ENCODE measurements at places on chromosomes 6 and 20.

- peak; percentile 40 for DNase-seq
These were observed 207.7 kb upstream of the DTNBP1 start for GRCh38 chr6:15870333-15871043.

- no peak for DNase-seq
These were observed 41.6 kb downstream of the PLCG1 start for GRCh38 chr20:41178904-41179432.

DNA sequence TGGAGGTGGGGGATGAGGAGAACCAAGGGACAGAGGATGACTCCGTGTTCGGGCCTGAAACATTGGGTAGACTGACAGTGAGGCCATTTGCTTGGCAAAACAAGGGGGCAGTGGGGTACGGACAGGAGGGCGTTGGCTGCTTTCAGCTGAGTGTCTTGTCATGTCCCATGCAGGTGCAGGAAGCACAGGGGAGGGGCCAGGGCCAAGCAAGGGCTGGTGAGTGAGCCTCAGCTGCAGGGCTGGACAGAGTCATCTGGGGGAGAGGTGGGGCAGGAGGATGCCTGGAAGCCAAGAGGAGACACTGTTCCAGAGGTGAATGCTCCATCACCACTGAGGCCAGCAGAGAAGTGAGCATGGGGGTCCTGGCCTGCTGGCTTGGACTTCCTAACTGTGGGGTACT lies 78.4 kb downstream of the ERMARD start:
- no peak for DNase-seq

GRCh38 chr6:72824833-72825232 lies 203.0 kb downstream of the KCNQ5 start:
- DNase-seq: no peak

- no peak for DNase-seq
These were observed 32.0 kb downstream of the KIAA0319 start for GRCh38 chr6:24614043-24614420.

GRCh38 chr6:150719099-150719766 lies 119.5 kb downstream of the PLEKHG1 start:
- no peak for DNase-seq

- no peak for DNase-seq
These were observed 56.8 kb upstream of the DSP start for GRCh38 chr6:7484666-7485065.

DNA sequence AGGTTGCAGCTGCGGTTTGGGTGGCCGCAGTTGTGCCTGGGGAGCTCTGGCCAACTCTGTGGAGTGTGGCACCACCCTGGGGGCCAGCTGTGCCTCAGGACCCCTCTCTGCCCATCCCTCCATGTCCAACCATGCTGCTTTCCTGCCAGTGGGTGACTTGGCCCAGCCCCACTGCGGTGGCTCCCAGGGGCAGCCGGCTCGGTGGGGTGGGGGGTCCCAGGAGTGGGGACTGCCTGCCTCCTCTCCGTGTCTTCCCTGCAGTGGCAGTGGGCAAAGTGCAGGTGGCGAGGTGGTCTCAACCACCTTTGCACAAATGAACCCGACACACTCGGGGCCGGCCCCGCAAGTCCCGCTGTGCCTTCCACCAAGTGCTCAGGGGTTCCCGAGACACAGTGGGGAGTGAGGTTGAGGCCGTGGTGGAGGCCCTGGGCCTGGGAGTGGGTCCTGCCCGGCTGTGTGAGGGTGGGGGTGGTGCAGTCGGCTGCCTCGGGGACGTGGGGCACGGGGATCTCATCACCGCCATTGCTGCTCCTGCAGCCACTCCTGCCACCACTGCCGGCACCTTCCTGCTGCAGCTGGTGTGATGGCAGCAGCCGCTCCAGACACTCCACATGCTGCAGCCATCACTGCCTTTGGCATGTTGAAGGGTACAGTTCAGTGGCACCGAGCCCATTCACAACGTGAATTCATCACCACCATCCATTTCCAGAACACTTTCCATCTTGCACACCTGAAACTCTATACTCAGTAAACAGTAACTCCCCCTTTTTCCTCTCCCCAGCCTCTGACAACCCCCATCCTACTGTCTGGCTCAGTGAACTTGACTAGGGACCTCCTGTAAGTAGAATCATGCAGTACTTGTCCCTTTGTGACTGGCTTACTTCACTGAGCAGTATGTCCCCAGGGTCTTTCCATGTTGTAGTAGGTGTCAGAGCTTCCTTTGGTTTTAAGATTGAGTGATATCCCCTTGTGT lies 10.7 kb upstream of the SLCO4A1 start:
- DNase-seq: no peak

DNA sequence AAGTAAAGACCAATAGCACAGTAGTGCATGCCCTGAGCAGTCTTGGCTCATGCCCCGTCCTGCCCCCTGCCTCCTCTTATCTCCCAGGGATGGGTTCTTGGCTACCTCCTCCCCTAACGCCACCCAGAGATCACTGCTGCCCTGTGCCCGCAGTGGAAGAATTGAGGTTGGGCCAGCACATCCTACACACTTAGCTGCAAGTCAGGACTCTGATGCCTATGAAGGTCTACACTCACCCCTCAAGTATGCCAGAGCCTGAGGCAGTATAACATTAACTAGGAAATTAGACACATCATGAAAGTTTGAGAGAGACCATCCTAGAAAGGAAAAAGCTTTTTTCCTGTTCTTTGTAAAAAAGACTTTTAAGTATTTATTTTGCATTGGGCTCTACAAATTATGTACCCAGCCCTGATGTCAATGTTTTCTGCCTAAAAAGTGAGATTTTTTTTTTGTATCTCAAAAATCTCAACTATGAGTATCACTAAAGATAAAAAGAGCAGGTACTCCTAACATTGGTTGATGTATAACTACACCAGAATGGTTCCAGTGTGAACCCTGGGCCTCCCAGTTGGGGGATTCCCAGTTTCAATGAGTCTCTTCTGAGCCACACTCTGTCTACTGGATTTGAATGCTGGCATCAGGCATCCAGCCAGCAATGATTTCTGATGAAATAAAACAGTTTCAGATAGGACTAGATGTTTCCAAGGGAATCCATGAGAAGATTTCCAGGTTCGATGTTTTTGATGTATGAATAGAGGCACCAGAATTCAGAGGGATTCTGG lies 115.4 kb downstream of the ISM1 start:
- DNase-seq: no peak

DNA sequence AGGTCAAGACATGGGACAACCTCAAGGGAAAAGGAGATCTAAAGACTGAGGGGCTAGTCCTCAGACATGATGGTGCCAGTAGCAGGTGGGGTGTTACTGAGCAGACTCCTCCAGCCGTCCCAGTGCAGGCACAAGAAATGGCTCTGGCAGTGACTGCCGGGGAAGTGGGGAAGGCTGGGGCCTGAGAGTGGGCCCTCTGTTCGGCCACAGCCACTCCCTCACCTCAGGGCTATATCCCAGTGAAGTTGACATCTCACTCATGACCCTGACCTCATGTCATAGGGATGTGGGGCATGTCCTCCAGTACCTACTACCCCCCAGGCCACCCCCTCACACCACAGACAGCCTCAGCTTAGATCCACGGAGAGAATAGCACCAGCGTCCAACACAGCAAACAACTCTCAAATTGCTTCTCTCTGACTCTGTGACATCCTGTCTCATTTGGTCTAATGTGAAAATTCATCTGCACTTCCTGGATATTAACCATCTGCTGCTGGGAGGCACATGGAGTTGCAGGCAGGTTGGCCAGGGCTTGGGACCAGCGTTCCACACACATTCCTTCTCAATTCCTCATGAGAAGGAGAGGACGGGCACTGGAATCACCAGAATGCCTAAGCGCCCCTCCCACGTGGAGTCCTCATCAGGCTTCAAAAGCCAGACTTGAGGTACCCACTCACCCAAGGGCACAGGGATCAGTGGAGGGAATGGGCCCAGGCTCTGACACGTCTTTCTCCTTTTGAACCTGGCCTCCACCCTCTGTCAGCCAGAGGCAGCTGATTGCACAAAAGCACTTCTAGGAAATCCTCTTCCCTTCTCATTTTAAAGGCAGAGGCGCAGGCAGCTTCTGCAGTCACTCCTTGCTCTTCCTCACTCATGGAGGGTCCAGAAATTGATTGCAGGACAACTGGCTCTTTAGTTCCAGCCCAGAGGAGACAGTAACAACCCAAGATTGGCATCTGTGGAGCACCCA lies 163.6 kb upstream of the CST7 start:
- peak; percentile 85 for DNase-seq

GRCh38 chr20:60138256-60139220 lies 180.3 kb downstream of the CDH26 start:
- DNase-seq: peak; percentile 26

- peak; percentile 72 for DNase-seq
These were observed 683.6 kb downstream of the BCKDHB start for GRCh38 chr6:80789912-80790570.

GRCh38 chr6:36598326-36598725 lies 4.2 kb downstream of the SRSF3 start:
- no peak for DNase-seq

GRCh38 chr6:154800338-154800737 lies 67.1 kb downstream of the SCAF8 start:
- no peak for DNase-seq

DNA sequence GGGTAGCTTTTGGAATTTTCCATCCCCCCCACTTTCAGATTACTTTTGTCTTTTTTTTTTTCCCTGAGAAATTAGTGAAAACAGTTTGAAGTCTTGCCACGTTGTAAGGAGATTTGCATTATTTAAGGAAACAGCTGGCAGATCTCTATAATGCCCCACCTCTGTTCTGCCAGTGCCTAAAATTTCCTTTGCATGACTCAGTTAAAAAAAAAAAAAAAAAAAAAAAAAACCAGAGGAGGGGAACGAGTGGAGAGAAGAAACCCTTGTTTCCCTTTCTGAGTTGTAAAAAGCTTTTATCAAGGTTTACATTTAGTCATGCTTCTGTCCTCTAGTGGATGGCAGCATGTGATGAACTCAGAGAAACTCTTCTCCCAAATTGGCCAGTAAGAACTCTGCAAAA lies 33.5 kb downstream of the CARMIL1 start:
- peak; percentile 77 for DNase-seq

GRCh38 chr20:3890398-3890751 lies 1.2 kb downstream of the PANK2 start:
- DNase-seq: peak; percentile 29

DNA sequence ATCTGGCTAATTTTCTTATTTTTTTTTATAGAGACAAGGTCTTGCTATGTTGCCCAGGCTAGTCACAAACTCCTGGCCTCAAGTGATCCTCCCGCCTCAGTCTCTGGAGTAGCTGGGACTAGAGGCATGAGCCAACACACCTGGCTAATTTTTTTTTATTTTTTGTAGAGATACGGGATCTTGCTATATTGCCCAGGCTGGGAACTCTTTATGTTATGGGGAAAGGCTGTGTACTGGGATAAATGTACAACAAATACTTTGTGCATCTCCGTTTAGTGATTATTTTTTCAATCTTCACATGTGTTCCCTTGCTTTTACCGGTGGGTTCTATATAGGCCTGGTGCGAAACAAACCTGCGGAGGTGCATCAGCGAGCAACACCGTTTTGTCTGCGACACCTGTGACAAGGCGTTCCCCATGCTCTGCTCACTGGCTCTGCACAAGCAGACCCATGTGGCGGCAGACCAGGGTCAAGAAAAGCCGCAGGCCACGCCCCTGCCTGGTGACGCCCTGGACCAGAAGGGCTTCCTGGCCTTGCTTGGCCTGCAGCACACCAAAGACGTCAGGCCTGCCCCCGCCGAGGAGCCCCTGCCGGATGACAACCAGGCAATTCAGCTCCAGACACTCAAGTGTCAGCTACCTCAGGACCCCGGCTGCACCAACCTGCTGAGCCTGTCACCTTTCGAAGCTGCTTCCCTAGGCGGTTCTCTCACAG lies 84.2 kb downstream of the SSR1 start:
- DNase-seq: no peak

DNA sequence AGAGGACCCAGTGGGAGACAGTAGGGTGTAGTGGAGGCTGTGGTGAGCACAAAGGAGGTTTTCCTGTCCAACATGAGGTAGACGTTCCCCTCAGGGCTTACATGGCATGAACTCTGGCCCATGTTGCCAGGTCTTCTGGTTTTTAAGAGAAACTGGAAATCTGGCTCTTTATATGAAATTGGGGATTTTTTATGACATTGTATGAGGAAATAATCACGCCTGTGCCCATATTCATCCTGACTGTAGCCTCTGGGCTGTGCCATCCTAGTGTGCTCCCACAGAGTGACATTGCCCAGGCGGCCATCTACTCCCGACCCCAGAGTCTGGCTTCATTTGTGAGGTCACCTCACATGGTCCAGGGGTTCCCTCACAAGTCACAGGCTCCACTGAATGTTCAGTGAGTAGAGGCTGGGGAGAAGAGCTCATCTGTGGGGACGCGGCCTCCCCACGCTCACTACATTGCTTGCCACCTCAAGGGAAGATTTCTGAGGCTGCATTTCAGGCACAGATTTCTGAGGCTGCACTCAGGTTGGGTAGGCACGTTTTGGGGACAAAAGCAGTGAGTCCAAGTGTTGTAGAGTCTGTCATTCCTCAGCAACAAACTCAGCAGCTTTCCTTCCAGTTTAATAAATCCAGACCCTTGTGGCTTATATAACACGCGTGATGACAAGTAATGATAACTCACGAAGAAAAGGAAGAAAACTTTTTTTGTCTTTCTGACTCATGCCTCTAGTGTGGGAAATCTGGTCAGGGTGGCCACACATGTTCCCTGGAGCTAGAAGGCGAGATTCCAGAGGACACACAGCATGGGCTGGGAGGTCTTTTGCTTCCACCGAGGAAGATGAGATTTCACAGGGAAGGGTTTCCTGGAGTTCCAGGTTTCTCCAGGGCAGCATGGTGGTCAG lies 41.7 kb downstream of the SLC24A3 start:
- peak; percentile 78 for DNase-seq

GRCh38 chr6:128511506-128511905 lies 8.9 kb downstream of the PTPRK start:
- no peak for DNase-seq

DNA sequence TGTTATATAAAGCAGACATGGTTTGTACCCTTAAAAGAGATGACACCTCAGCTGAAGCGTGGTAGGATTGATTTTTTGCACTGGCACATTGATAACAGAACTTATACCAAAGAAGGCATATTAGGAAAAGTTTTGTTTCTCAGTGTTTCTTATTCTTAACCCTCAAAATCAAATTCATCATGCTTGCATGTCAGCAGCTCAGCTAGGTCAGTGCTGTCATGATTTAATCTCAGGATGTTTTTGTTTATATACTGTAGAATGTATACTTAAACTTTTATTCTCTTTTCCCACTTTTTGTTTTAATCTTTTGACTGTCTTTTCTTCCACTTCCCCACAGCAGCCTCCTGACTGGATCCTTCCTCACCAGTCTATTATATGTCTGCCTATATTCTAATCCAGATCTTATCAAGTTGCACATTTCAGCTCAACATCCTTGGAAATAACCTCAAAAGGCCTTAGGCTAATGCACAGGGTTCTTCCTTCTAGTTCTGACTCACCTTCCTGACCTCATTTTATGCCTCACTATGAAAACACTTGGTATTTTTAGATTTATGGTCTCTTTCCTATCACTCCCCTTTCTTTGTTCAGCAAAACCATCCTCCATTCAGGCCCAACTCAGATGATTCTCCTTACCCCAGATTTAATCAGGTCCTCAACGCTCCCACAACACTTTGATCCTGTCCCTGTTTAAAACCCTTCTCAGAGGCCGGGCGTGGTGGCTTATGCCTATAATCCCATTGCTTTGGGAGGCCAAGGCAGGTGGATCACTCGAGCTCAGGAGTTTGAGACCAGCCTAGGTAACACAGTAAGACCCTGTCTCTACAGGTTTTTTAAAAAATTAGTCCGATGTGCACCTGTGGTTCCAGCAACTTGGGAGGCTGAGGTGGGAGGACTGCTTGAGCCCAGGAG lies 7.2 kb downstream of the HEBP2 start:
- no peak for DNase-seq

GRCh38 chr6:149037051-149037671 lies 280.4 kb upstream of the TAB2 start:
- DNase-seq: peak; percentile 64

All from AG10803 (cell line).